ENCODE measurements at places on chromosomes 7 and 10.
A peak's percentile ranks its signal among the peaks of the same experiment; 100 is the strongest.

DNA sequence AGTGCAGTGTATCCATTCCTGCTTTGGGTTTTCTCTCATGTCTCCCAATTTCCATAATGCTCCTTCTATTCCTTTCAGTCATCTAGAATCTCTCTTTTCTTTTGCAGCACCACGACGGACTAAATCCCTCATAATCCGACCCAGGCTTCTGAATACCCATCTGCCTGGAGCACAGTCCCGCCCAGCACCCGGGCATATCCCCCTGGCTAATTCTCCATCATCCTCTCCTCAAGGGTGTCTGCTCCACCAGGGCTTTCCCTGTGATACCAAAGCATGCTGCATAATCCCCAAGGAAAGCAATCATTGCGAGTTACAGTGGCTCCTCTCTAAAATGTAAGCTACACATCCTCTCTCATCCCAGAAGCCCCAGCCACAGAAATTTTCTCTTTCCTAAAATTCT, 321.9 kb downstream of the CCDC3 start:
- DNase-seq, result no peak

GRCh38 chr10:90143937-90144336, 442.5 kb downstream of the KIF20B start:
- DNase-seq, result no peak

DNA sequence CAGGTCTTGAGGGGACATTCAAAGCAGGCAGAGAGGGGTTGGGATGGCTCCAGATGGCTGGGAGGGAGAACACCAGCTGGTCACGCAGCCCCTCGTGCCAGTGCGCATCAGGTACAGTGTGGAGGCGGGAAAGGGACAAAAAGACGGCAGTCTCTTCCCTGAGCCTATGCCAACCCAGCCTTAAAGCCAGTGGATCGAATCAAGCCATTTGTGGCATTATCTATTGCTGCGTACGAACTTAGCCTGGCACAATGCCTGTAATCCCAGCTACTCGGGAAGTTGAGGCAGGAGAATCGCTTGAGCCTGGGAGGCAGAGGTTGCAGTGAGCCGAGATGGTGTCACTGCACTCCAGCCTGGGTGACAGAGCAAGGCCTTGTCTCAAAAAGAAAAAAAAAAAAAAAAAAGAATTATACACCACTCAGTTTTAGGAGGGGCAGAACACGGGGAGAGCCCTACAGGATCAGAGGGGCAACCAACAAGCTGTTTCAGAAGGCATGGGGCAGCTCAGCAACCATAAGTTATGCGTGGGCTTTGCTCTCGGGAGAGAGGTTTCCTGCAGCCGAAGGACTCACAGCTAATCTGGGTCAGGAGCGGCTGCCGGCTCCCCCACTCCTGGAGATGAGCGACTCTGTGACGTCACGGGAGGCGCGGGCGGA, 356 bp upstream of the NDUFB2 start:
- DNase-seq, result peak; percentile 98

DNA sequence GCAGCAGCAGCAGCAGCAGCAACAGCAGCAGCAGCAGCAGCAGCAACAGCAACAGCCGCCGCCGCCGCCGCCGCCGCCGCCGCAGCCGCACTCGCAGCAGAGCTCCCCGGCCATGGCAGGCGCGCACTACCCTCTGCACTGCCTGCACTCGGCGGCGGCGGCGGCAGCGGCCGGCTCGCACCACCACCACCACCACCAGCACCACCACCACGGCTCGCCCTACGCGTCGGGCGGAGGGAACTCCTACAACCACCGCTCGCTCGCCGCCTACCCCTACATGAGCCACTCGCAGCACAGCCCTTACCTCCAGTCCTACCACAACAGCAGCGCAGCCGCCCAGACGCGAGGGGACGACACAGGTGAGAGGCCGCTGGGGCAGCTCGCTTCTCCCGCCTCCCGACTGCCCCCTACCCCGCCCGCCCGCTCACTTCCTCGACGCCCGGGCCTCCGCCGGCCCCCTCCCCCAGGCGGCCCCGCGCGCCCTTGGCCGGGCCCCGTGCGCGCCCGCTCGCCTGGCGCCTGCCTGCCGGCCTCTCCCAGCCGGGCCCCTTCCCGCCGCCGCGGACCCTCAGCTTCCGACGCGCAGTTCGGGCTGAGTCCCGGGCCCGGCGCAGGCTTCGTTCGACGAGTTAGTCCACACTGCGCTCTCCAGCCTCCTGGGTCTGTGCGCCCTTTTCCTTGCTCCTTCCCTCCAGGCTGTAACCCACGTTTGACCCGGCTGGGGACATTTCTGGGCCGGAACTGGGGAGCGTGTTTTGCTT, 882 bp downstream of the DLX6 start:
- peak; percentile 13 for DNase-seq

DNA sequence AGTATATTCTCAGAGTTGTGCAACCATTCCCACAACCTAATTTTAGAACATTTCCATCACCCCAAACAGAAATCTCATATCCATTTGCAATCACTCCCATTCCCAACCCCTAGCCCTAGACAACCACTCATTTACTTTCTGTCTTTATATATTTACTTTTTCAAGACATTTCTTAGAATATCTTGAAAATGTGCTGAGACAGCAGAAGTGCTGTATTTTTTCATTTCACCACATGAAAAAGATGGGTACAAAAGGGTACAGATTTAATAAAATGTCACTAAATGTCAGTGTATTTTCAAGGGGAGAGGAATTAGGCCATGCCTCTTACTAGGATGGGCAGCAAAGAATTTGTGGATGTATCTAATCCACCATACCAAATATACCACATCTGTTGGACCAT, 51.6 kb upstream of the CCDC6 start:
- DNase-seq, result no peak

DNA sequence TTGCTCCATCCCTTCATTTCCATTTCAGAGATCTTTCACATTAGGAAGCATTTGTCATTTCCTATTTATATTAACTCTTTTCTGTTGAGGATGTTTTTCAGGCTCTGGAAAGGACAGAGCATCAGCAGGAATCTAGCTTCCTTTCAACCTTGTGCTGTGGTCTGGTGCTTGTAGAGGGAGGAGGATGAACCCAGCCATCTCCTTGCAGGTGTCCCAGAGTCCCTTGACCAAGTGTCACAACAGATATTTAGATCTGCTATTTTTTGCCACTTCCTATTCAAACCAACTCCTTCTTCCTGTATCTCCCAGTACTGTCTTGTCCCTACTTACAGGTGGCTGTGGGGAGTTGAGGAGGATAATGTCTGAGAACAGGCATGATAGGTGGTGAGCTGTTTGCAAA, 742.8 kb downstream of the GRID1 start:
- DNase-seq, result no peak

GRCh38 chr7:26954951-26955350, 90.6 kb upstream of the SKAP2 start:
- DNase-seq, result no peak

GRCh38 chr10:108544500-108545120, 1378.7 kb downstream of the XPNPEP1 start:
- DNase-seq, result peak; percentile 72

- no peak for DNase-seq
These were observed 25.7 kb downstream of the NEUROD6 start for GRCh38 chr7:31314781-31315180.

DNA sequence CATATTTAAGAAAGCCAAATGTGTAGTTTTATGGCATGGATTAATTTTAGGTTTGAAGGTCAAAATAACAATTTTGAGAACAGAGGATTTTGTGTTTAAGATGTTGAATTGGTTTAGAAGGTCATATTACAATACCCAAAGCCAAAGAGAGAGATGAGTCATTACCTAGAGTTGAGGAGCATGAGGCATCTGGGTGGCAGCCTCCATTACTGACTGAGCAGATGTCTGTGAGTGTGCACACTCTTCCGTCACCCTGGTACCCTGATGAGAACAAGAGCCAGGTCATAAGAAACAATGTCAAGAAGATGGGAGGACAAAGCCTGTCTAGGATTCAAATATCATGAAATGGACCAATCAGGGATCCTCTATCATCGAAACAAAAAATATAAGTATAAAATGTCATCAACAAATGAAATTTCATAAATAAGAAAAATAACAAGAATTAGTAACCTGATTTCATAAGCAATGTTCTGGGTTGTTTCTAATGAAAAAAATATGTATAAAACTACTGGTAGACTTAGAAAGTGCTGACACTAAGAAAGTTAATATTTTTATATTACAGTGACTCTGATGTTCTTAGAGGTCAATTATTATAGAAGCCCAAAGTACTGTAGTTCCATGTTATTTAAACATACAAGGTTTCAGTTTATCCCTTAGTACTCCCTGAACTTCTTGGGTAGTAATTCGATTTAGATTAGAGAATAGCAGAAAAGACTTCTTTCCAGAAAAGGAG, 20.0 kb downstream of the CUBN start:
- peak; percentile 30 for DNase-seq

- DNase-seq, result peak; percentile 93
These were observed 55.7 kb upstream of the PTER start for GRCh38 chr10:16381083-16381482.

GRCh38 chr7:120400806-120401455, 128.0 kb downstream of the KCND2 start:
- DNase-seq, result no peak

DNA sequence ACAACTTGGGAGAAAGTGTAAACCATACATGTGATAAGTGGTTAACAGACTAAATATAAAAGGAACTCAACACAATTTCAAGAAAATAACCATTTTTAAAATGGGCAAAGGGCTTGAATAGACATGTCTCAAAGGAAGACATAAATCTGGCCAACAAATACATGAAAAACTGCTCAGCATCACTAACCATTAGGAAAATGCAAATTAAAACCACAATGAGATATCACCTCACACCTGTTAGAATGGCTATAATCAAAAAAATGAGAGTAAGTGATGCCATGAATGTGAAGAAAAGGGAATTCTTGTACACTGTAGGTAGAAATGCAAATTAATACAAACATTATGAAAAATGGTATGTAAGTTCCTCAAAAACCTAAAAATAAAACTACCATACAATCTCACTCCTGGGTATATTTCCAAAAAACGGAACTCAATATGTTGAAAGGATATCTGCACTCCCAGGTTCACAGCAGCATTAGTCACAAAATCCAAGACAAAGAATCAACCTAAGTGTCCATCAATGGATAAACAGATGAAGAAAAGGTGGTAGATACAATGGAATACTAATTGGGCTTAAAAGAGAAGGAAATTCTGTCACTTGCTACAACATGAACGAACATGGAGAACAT, 5.6 kb downstream of the SNX13 start:
- no peak for DNase-seq

DNA sequence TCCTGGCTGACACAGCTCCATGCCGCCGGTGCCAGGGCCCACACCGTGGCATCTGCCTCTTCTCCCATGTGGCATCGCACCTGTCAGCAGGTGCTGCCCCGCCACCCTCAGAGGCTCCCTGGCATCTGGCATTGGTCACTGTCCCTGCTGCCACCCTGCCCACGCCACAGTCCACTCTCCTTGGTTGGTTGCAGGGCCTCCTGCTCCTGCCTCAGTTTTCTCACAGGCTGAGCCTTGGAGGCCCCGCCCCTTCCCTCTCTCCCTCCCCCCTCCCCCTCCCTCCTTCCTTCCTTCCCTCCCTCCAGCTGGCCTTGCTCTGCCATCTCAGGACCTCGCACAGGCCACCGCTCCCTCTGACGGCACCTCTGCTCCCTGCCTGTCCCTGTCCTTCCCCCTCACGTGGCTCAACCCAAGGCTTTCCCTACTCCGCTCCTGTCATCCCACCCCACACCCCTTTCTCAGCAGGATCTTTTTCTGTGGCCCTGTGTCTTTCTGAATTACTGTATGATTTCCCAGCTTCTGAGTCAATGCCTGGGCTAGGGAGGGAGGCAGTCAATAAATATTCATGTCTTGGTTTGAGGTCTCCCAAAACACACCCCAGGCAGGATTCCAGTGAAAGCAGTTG, 87.4 kb downstream of the INPP5A start:
- no peak for DNase-seq

- DNase-seq, result no peak
These were observed 114.0 kb downstream of the PTPN20 start for GRCh38 chr10:47025253-47025539.

GRCh38 chr7:120989257-120990220, 1.0 kb downstream of the CPED1 start:
- no peak for DNase-seq

DNA sequence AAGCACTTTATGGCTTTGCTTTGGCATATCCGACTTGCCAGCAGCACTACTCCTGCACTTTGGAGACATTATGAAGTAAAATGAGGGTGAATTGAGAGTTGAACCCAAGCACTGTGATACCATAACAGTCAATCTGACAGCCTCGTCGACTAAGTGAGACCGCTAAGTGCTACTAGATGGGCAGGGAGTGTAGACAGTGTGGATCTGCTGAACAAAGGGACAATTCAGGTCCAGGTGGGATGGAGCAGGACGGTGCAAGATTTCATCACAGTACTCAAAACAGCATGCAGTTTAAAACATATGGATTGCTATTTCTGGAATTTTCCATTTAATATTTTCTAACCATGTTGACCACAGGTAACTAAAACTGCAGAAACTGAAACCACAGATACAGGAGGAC, 20.8 kb upstream of the PRTFDC1 start:
- DNase-seq, result no peak

DNA sequence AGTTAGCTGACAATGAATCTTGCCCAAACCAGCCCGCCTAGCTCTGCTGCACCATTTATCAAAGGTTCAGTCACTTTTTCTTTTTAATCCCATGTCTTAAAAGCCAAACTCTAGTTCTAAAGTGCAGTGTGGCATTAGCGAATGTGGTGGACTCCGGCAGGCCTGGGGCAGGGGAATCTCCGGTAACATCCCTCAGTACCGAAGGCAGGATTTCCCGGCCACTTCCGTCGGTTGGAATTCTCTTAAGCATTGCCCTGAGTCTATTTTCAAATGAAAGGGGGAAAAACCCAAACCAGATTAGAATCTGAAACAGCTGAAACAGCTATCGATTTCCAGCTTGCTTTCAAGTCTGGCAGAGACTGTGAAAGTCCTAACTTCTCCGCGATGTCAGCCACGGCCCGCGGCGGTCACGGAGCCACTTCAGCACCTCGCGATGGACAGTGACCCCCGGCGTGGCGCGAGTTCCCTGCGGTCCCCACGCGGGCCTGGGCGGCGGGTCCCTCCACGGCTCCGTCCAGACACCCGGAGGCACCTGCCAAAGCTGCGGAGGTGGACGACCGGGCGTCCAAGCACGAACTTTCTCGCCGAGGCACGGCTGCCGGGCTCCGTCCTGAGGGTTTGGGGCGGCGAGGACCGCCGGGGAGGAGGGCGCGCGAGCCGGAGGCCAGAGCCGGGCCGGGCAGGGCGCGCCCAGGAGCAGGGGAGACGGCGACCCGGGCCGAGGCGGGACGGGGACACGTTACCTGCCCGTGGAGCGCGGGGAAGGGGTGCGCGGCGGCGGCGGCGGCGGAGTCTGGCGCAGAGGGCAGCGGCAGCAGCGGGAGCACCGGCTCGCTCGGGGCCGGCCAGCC, 745 bp downstream of the TCERG1L start:
- no peak for DNase-seq

- DNase-seq, result no peak
These were observed 211.3 kb downstream of the BICC1 start for GRCh38 chr10:58723966-58724365.

- no peak for DNase-seq
These were observed 2.0 kb upstream of the PANK1 start for GRCh38 chr10:89646889-89647657.

DNA sequence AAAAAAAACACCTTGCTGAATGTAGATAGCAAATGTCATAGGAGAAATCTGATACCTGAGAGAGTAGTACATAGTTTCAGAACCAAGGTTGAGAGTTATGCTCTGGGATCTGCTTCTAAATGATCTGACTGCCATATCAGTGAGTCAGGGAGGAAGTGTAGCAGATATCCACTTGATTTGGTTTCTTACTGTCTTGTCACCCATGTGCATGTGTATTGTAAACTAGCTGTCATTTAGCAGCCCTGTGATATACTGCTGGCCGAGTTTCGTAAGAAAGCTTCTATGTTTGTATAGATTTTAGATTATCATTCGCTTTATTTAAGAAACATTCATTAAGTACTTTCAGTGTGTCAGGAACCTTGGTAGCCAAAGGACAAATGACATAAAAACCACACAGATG, 42.0 kb downstream of the SP4 start:
- DNase-seq, result no peak

All from ACHN (cell line).